ENCODE measurements at places on chromosomes 6 and 20.

GRCh38 chr6:38371881-38372280 lies 267.8 kb downstream of the BTBD9 start:
- no peak for DNase-seq

DNA sequence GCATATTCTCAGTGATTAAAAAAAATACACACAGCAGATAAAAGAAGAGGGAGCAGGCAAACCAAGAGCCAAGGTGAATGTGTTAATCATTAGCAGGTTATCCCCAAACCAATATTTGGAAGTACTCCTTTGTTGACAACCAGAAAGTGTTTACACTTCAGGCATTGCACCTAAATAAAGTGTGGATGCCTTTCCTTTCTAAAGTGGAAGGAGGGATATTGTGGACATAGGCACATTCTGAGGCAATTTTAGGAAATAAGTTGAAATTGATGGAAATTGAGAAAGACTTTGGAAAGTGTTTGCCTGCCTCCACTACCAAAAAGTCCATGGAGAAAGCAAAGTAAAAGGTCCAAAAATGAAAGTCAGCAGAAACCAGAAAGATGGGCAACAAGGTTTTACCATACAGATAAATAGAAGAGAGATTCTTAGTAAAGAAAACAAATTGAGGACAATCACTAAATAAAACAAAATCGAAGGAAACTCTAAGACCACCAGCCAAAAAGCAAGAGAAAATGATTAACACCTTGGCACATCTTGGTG lies 22.9 kb downstream of the SLC17A2 start:
- no peak for DNase-seq

DNA sequence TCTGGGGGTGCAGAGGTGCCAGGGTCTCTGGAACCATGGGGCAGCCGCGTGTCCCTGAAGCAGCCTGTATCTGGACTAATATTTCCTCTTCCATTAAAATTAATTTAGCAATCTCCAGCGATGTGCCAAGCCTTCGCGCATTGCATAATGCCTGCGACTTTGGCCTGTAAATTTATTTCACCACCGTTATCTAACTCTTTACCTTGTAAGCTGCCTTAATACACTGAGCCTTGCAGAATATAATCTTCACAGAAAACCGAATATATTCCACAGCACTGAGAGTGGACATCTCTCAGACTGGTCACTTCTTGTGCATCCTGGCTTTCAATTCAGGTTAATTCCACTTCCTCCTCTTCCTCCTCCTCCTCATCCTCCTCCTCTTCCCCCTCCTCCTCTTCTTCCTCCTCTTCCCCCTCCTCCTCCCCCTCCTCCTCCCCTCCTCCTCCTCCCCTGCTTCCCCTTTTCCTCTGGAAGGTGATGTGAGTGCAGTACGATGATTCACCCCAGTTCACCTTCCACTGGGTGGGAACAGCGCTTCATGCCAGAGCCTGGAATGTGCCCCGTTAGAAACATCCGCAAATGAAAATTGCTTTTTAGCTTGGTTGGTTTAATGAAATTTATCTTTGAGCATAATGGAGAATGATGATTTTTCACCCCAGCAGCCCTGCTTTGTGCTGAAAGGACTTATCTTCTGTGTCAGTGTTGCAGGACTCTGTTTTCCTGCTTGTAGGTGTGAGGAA lies 101.4 kb downstream of the CDH4 start:
- DNase-seq: no peak

- no peak for DNase-seq
Measured at GRCh38 chr6:140825731-140826130, 1307.0 kb upstream of the GJE1 start.

GRCh38 chr6:44685213-44685612 lies 297.7 kb downstream of the CDC5L start:
- no peak for DNase-seq

GRCh38 chr6:140275725-140276124 lies 901.3 kb upstream of the CITED2 start:
- DNase-seq: no peak

DNA sequence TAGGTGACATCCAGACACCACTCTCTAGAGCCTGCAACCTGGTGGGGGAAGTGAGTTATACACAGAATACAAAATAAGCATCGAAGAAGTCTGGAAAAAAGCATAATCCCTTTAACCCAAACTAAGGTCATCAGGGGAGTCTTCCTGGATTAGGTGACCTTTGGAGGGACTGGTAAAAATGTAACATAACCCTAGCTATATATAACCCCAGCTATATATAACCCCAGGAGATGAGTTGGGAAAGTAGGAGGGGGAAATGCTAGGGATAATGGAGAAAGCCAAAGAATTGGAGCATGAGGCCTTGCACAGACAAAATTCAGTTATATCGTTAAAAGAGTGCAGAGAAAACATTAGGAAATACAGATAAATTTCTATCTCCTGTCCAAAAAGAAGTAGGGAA lies 164.8 kb downstream of the QRSL1 start:
- no peak for DNase-seq

DNA sequence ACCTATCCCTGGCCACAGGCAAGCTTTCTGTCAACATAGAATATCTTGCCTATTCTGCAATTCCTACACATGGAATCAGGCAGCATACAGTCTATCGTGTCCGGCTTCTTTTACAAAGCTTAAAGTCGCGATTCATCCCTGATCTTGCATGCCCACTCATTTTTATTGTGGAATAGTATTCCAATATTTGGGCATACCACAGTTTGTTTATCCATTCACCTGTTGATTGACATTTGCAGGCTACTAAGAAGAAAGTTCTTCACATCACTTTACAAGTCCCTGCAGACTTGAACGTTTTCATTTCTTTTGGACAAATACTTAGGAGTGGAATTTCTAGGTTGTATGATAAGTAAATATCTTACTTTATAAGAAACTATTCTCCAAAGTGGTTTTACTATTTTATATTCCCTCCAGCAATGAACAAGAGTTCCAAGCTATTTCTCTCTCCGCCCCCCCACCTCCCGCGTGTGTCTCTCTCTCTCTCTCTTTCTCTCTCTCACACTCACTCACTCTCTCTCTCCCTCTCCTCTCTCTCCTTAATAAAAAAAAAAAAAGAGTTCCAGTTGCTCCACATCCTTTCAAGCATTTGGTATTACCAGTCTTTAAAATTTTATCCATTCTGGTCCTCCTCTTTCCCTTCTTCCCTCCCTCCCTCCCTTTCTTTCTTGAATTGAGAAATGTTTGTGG lies 1.1 kb upstream of the PLCB1 start:
- DNase-seq: no peak

- no peak for DNase-seq
Measured at GRCh38 chr20:32960849-32961731, 43.1 kb downstream of the SUN5 start.

GRCh38 chr6:42224222-42225028 lies 6.8 kb upstream of the MRPS10 start:
- DNase-seq: peak; percentile 76

GRCh38 chr6:29986179-29986781 lies 43.9 kb downstream of the HLA-A start:
- DNase-seq: no peak
